ENCODE measurements at places on chromosomes 6 and 20.

- DNase-seq = peak; percentile 7
These were observed 37.4 kb upstream of the TBXT start for GRCh38 chr6:166204852-166205650.

GRCh38 chr6:163525926-163526325 is 111.4 kb downstream of the QKI start:
- peak; percentile 59 for DNase-seq

- DNase-seq = no peak
These were observed 9.7 kb upstream of the ADGRF5 start for GRCh38 chr6:46931416-46931815.

GRCh38 chr6:132130626-132131298 is 179.6 kb upstream of the CCN2 start:
- DNase-seq = peak; percentile 43

DNA sequence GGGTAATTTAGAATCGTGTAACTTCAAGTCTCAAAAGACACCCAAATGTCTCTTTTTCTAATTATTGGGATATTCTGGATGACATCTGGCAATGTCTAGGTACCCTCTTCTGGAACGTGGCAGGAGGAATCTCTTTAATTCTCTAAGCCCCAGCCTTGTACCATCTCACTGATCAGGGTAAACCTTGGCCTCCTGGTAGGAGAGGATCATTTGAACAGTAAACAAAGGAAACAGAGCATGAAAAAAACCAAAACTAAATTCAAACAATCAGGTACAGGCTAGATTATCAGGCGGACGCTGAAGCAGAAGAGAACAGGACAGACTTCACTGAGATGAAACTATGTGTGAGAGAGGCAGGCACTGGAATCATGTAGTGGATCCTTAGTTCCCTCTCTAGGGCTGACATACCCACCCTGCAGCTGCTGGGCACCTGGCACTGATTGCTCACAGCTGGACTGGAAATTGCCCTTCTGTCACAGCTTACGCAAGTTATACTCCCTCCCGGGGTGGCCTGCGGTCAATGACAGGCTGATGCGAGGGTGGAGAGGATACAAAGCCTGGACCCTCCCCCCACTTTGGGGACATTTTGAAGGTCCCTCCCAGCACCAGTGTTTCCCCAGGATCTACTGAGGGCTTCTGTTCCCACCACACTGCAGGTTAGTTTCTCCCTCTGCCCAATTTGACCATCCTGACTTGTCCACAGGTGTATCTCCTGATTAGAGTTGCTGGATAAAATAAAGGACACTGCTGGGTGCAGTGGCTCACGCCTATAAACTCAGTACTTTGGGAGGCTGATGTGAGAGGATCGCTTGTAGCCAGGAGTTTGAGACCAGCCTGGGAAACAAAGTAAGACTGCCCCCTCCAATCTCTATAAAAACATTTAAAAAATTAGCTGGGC is 20.6 kb upstream of the ZBTB24 start:
- no peak for DNase-seq

GRCh38 chr20:38373231-38373867 is 27.1 kb downstream of the LBP start:
- no peak for DNase-seq

DNA sequence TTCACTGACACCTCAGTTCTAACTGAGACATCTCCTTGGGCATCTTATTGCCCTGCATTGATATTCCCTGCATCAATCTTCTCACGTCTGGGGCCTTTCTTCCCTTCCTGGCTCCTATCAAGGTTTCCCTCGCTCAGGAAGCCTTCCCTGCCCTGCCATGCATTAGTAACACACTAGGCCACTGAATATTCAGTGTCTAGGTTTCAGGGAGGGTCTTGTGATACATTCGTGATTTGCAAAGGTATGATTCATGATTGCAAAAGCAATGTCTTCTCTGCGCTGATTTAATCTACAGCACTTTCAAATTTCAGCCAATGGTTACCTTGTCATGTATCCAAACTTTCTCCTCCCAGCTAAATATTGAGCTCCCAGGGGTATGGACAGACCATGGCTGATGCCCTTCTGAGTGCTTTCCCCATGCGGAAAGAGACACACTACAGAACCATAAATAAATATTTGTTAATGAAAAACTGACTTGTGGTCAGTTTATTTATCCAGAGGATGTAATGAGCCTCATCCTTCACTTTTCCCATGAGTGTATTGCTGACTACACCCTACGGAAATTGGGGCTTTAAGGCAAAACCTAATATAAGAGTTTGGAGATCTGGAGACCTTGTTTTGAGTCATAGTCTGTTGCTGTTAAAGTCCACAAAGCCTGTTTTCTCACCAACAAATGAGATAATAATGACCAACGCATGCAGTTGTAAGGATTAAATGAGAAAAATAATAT is 21.6 kb upstream of the PCSK2 start:
- DNase-seq = no peak

- DNase-seq = no peak
These were observed 12.9 kb downstream of the MAPK13 start for GRCh38 chr6:36142971-36143838.

- no peak for DNase-seq
These were observed 31.6 kb downstream of the NKX2-4 start for GRCh38 chr20:21365771-21366170.

GRCh38 chr6:52725535-52726192 is 37.6 kb downstream of the GSTA2 start:
- DNase-seq = no peak

GRCh38 chr6:3766214-3766613 is 14.7 kb upstream of the PXDC1 start:
- peak; percentile 60 for DNase-seq

DNA sequence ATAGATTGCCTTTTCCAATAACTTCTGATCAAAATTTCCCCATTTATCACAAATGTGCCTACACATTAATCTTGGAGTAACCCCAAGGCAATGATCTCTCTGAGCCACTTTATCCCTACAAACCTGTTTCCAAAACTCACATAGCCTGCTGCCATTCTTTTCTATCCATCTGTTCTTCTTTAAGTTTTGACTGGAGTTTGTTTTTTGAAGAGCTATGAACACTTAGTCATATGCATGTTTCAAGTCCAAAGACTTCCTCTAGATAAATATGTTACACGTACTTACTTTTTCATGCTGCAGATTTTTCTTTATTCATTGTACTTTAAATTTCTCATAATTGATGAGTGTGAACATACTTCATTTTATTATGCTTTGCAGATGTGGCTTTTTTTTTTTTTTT is 488.9 kb upstream of the CITED2 start:
- DNase-seq = peak; percentile 32

DNA sequence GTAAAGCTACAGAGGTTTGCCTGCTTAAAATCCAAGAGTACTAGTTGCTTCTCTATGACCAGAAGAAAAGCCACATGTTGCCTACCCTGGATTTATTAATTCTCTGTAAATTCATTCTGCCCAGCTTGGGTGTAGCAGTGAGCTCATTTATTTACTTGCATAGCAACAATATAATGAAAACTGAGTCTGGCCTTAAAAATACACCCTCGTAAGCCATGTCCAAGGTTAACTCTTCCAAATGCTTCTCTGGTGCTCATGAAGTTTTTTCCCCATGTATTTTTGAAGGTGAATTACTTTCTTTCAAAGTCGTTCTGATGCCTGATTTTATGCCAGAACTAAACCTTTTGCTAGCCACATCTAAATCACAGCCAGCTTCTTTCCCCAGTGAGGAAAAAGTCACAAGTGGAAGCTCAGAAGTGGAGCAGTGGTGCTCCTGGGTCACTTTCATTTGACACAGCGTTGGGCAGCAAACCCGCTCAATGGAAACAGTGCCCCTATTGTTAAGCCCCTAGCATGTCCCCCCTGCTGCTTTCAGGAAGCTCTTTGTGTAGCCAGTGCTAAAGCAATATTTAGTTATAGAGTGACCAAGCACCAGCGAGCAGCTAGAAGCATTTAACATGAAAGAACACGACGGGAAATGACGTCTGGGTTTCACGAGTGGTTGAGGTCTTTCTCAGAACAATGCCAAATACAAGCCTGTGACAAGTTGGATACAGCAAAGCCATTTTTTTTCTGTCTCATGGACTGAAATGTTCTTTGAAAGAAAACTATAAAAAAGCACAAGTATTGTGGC is 29.8 kb downstream of the NEDD9 start:
- DNase-seq = no peak

DNA sequence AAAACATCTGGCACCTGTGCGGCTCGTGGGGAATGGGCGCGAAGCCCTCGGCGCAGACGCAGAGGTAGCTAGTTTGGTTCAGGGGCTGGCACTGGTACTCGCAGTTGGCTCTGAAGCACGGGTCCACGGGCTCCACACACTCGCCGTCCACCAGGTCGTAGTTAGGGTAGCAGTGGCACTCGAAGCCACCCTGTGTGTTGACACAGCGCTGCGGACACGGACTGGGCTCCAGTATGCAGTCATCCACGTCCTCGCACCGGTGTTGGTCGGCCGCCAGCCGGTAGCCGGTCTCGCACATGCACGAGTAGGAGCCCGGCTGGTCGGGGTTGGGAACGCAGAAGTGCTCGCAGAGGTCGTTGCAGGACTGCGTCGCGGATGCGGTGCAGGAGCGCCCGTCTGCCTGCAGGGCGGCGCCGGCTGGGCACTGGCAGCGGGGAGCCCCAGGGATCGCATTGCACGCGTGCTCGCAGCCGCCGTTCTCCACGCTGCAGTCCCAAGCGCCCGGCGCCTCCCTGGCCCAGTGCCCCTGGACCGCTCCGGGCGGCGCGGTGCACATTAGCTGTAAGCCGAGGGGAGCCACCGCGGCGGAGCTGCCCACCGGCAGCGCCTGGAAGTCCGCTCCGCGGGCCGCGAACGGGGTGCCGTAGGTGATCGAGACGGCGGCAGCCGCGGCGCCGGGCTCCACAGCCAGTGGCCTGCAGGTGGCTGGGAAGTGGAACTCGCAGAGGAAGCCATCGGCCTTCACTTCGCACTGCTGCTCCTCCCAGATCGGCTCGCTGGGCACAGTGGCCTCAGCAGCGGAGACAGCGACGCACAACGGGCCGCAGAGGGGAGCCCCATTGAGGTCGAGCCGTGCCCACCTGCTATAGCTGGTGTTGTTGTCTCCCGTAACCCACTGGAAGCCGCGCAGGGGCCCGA is 930 bp downstream of the THBD start:
- DNase-seq = peak; percentile 12

DNA sequence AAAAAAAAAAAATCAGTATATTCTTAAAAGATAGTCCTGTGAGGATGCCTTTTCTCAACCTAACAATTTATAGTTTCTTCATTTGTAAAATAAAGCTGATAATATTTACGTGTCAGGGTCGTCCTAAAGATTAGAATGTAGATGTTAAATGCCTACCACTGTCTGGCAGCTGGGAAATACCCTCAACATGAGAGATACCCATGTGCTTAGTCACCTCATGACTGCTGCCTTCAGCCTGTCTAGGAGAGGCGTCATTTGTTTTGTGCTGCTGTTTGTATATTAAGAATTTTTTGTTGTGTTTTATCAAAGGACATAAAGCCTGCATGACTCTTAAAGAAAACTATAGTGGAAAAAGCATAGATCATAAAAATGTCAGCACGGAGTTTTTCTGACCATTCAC is 9.5 kb downstream of the FAM120B start:
- peak; percentile 34 for DNase-seq

DNA sequence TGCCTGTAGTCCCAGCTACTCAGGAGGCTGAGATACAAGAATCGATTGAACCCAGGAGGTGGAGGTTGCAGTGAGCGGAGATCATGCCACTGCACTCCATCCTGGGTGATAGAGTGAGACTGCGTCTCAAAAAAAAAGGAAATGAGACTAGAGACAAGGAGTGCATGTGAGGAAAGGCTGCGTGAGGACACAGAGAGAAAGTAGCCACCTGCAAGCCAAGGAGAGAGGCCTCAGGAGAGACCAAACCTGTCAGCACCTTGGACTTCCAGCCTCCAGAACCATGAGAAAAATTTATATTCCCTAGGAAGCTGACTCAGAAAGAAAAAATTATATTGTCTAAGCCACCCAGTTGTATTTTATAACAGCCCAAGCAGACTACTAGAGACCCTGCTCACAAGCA is 7.4 kb upstream of the BEND3 start:
- no peak for DNase-seq

- DNase-seq = peak; percentile 14
These were observed 34.5 kb downstream of the ABRACL start for GRCh38 chr6:139062932-139063646.

DNA sequence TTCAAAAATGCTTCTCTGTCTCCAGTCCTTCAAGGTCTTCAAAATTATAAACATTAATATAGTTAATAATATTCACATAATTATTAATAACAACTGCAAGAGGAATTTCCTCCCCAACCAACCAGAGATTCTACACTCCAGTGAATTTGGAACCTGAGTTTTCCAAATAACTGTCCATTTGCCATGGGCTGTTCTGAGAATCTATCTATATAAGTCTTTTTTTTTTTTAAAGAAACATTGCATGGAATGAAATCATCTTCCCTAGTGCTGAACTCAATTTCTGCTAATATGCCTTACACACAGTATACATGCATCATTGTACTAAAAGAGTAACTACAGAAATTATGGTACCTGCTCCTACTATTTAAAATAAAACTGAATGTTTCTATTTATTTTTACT is 113.9 kb downstream of the SLC22A3 start:
- DNase-seq = no peak

DNA sequence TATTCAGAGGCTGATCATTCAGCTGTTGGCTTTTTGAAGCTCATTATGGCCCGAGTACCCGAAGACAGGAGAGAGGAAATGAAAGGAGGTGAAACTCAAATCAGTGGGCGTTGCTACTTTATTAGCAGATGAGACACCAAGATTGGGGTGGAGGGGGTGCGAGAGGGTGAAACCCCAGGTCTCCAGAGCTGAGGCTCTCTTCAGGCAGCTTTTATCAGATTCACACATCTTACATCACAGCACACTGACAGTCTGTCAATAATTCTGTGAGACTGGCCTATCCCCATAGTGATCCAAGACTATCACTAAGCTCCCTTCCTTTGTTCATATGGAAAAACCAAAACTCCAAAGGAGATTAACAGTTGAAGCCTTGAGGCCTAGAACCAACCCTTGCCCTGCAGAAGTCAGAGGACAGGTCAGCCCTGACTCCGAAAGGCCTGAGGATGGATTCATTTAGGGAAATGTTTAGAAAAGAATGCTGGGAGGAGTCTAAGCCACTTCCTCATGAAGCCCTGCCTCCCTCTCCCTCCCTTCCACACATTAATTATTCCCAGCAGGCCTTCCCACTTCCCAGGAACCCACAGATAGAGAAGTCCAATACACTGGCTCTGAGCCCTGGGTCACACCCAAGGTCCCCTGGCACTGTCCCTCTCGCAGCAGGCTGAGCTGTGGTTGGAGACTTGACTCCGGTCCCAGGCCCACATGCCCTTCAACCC is 23.2 kb downstream of the TRERF1 start:
- DNase-seq = peak; percentile 39

GRCh38 chr6:53369876-53370515 is 21.2 kb upstream of the ELOVL5 start:
- no peak for DNase-seq

- no peak for DNase-seq
These were observed 20.1 kb downstream of the SMLR1 start for GRCh38 chr6:130847001-130847910.

DNA sequence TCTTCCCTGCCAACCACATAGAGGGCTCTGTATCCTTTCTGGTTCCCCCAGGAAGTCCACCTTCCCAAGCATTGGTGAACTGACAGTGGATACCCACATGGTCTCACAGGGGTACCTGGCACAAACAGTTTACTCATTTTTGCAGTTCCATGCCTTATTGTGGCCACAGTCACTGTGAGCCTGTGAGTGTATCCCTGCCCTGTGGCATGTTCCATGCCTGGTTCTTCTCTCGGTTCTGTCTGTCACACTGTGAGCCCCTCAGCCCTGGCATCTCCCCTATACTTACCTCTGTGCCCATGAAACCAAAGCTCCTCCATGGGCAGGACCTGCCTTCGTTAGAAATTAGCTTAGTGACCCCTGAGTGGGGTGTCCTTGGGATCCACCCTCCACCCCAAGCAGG is 107.8 kb downstream of the TOX2 start:
- no peak for DNase-seq
